ENCODE measurements at places on chromosomes 1 and 21.

- DNase-seq: no peak
Observed at GRCh38 chr1:30538226-30538992, 185.0 kb downstream of the MATN1 start.

DNA sequence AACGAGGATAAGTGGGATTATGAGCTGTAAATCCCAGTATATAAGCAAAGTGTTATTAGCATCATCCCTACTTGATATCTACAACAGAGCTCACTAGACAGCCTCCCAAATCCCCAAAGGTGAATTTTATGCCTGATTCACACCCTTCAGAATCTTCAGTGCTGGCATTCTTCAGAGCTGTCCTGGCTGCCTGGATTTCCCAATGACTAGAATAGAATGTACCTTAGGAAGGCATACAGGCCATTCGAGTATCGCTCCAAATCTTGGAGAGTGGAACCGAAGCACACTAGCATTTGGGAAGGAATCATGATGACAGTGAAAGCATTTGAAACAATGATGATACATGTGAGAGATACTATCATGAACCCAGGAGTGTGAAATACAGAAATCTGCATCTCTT is 22.3 kb downstream of the ZBTB40 start:
- DNase-seq: no peak

DNA sequence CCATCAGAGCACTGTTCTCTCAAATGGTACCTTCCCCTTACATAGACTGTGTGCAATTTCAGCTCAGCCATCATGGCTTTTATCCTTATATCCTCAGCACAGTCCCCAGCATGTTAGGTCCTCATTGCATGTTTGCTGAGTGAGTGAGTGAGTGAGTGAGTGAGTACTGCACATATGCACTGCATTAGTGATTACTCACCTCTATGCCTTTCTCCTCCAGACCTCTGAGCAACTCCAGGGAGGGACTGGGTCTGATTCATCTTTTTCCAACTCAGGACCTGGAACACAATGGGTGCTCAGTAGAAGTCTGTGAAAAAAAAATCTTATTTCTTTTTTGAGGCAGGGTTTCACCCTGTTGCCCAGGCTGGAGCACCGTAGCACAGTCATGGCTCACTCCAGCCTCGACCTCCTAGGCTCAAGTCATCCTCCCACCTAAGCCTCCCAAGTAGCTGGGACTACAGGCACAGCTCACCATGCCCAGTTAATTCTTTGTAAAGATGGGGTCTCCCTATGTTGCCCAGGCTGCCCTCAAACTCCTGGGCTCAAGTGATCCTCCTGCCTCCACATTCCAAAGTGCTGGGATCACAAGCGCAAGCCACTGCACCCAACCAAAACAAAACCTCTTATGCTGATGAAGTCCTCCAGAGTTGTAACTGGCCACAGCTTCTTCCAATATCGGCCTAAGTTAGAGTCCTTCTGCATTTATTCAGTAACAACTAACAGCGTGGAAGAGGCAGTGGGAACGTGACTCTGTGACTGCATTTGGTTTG is 23.7 kb downstream of the RNU5D-1 start:
- DNase-seq: no peak

DNA sequence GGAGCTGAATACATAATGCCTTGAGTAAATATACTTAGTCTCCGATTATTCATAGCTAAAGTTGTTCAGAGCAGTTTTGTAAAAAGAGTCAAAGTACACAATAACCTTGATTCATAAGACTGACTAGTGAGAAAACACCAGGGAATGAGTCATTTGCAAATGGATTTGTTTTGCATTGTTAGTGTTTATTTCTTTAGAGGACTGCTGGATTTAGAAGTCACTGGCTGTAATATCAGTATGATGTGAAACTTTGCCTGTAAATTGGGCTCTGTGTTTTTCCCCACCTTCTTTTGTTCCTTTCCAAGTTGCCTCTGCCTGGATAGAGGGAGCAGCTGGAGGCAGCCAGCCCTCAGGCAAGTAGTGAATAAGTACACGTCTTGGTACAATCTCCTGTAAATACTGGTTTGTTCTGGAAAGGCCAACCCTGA is 474.7 kb downstream of the NUF2 start:
- no peak for DNase-seq

DNA sequence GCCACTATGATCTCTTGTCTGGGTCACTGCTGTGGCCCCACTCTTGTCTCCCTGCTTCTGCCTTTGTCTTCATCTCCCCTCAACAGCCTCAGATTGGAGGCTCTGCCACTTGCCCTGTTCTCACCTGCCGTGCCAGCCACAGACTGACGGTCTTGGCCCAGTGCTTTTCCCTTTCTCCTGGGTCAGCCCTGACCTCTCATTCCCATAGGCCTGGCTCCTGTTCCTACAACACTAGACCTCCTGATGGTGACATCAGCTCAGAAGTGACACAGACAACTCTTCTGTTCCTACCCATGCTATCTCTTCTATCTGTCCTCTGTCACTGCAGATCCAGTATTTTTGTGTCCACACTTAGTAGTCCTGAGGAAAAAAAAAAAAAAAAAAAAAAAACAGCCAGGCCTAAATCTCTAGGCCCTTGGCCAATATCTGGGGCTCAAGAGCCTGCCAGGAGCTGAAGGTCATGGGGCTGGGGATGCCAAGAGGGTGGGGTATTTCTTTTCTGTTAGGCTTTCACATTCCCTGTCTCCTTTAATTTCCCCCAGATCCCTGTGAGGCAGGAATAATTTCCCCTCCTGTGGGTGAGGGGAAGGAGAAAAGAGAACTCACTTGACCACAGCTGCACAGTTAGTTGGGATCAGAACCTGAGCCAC is 42.0 kb upstream of the FOXO6 start:
- no peak for DNase-seq

DNA sequence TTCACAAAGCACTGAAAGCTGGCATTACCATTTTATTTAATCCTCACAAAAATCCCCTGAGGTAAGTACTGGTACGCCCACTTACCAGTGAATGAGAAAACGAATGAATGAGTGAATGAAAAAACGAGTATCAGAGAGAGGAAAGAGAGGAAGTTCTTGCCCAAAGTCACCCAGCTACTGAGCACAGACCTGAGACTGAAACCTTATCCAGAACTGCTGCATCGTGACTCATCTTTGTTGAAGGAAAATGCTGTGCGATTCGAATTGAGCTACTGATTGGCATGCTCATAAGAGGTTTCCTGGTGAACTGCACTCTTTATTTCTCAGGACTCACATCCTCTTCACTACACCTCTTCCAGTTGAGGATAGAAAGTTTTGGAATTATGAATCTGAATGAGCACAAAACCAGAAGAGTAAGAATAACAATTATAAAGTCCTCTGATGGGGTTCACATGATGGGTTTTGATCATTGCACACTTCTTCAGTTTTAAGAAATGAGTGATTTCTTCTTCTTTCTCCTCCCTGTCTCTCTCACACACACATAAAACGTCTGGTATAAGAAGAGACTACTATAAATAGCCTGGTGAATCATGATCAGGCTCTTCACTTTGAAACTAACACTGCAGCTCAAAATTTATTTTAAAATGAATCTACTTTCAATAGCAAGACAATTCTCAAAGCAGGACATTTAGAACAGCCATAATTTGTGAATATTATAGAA is 32.1 kb downstream of the IL12RB2 start:
- no peak for DNase-seq

DNA sequence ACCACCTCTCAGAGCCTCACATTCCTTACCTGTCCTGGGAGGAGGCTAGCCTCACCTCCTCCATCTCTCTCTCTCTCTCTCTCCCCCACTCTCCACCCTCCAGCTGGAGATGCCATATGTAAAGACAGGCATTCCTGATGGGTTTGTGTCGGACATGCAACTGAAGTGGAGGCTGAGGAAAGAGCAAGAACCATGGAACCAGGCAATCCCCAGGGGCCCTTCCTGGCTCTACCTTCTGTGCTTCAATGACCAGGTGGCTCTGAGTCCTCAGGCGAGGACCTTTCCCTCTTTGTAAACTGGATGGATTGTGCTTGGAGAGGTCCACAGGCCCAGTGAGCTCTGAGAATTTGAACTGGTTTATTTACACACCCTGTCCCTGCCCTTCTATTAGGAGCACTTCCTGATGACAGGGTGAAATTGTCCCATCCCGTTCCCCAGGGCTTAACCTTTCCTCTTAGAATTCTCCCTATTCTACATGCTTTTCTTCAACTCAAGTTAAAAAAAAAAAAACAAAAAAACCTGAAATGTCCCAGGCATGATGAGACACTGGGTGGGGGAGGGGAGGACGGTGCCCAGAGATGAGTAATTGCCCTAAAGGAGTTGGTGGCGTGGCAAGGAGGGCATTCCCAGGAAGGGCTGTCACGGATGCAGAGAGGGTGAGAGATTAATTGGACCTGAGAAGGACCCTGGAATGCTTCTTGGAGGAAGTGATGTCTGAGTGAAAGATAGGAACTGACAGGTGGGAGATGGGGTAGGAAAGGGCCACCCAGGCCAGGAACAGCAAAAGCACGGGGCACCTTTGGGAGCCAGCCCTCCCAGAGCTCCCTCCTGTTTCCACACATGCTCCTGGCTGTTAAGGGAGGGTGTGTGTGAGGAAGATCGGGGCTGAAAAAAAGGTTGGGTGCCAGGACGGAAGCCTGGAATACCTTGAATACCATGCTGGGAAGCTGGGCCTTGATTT is 50.2 kb upstream of the WASF2 start:
- no peak for DNase-seq

DNA sequence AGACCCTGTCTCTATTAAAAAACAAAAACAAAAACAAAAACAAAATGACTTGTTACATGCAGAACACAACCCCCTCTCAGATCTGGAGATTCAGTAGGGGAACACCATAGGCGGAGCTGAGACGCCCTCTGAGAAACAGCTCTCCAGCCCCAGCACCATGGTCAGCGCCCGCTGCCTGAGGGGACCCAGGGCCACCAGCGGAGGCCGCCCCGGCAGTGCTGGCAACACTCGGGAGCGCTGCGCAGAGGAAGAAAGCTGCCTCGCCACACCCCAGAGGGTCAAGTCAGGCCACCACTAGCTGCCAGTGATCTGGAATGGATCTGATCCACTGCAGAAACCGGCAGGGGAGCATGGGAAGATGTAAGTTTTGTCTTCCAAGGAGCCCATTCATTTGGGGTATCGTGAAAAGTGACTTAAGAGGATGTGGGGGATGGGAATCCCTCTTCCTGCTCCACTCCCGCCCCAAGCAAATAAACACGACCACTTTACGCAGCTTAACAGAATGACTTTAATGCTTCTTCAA is 3.1 kb downstream of the ACTA1 start:
- DNase-seq: no peak

DNA sequence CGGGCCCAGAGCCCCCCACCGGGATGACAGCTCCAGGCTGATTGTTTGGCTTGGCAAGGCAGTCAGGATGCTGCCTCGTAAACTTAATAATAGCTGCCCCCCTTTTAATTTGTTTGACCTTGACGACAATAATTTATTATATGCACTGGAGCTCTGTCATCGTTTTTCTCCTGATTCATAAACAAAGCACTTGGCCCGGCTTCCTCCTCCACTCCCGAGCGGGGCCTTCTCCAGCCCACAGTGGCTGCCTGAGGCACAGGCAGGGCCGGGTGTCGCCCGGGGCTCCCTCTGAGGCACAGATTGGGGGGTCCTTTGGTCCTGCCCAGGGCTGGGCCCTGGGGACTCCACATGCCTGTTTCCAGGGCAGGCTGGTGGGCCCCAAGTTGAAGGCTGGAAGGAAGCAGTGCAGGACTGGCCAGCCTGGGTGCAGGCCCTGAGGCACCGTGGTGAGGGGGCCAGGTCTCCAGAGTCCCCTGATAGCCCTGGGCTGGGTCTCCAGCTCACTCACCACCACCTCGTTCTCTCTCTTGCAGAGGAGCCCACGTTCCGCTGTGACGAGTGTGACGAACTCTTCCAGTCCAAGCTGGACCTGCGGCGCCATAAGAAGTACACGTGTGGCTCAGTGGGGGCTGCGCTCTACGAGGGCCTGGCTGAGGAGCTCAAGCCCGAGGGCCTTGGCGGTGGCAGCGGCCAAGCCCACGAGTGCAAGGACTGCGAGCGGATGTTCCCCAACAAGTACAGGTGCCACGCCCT is 52.0 kb upstream of the ARHGEF16 start:
- DNase-seq: no peak

- DNase-seq: no peak
Observed at GRCh38 chr1:160050619-160051018, 18.8 kb upstream of the PIGM start.

DNA sequence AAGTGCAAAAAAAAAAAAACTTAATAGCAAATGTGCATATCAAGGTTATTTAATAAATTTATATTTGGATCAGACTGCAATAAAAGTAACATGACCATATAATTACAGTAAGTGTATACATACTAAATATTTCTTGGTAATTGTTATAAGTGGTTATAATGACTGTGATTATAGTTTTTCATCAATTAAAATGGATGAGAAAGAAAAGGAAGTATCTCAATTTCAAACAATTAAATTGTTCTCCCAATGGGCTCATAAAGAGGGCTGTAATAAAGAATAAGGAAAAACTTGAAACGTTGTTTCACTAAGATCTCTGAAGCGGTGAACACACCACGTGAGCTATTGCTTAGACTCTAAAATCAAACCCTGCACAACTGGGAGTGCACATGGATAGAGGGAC is 104.1 kb downstream of the CDC42BPA start:
- no peak for DNase-seq

DNA sequence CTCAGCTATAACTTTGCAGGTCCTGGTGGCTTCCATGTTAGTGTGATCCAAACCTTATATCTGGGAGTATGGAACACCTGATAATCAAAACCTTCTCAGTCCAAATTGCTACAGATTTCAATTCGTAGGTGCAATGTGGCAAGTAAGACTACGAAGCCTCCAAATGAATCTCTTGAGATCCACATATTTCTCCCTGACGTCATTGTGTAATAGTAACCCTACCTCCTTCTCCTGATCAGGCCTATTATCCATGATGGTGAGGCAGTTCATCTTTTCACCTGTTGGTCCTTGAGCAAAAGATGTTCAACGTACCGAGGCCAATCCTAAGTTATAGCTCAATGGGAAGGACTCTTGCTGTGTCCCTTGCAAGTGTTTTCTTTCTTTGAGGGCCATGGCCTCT is 115.9 kb upstream of the CHRM3 start:
- no peak for DNase-seq

GRCh38 chr1:8216005-8216404 is 101.9 kb upstream of the SLC45A1 start:
- no peak for DNase-seq

DNA sequence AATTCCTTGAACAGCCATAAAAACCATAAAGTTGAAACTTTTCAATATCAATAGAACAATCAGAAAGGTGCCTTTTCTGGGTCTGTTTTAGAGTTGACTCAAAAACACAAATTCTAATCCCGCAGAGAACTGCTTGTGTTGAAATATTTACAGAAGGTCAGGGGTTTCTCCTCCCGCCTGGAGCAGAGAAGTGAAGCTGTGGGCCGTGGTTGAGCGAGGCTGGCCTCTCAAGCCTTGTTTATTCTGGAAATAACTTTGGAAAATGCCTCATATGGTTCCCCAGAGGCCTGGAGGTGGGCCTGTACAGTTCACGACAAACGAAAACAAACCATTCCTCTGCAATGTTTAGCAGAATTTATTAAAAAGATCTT is 90.8 kb upstream of the ERRFI1 start:
- DNase-seq: no peak

DNA sequence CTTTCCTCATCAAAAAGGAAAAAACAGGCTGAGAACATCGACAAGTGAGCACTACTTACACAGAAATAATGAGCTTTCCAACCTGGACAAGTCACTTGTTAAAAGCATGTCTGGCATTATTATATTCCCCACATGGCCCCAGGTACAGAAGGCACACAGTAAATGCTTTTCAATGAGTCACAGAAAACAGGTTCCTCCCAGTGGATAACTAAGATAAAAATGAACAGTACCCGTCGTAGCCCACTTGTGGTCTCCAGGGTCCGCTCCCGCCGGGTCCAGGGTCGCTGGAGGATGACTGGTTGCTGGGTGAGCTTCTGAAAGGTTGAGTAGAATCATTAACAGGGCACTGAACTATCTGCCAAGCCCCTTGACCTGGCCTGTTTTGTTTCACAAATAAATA is 186.6 kb downstream of the SIPA1L2 start:
- DNase-seq: no peak
